Mucosa of descending colon (tissue), 3 donors: ENCODE measurements at places on chromosomes 1 and 21. TPM values are rescaled to one million over a fixed set of nuclear protein-coding genes. Genes with fewer than 3 reads are reported as not detected.

RXRG gene
- total RNA-seq: 1.1 TPM

PER3 gene
- 42.1 TPM for total RNA-seq

IL20 gene
- total RNA-seq: not detected

KRTAP19-1 gene
- total RNA-seq: not detected

IL10 gene
- total RNA-seq: 1.0 TPM

SCP2 gene
- total RNA-seq: 267 TPM
